ENCODE measurements at places on chromosomes 1 and 21. TPM values are rescaled to one million over a fixed set of nuclear protein-coding genes. Genes with fewer than 3 reads are reported as not detected.

DNA sequence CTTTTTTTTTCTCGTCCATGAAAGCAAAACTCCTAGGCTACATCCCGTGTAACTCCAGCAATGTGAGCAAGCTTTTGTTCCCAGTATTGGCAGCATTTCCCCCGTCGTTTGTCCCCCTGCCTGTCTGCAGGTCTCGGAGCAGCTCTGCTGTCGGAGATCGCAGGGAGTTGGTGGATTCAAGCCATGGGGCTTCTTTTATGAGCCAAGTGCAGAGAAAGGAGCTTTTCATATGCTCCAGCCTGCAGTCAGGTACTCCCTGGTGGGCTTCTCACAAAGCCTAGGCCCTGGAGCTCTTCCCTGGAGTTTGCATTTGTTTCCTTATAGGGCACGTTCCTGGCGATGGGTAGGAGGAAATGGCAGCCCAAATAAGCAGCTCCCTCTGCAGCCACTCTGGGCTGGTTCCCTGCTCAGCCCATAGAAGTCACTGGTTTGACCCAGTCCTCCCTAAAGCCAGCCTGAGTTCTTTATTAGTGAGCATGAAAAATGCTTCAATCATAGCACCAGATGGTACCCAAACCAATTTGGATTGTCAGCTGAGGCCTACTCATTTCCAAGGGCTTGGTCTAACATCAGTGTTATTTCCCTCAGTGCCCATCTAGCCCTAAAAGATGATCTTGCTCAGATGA lies 78.3 kb downstream of the NUF2 start:
- no peak for DNase-seq

GRCh38 chr1:201016943-201017827 lies 6.3 kb downstream of the KIF21B start:
- DNase-seq = no peak

The GNAT2 gene
- total RNA-seq = not detected

DNA sequence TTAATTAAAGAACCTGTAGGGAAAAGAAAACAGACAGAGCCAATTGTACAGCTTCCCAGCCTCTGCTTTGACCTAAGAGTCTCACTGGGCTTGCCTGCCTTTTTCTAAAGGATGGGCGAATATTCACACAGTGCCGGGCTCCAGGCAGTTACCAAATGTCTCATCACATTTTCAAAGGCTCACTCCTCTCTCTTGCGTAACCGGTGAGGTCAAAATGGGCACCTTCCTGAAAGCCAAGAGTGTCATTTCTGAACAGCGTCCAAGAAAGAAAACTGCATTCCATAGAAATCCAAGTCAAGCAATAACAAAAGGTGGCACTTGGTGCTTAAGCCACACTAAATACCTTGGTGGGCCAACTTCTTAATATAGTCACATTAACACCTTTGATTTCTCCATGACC lies 710 bp upstream of the PALMD start:
- no peak for DNase-seq

- DNase-seq = no peak
These were observed 568 bp downstream of the TRIM45 start for GRCh38 chr1:117120774-117121588.

- DNase-seq = no peak
These were observed 38.2 kb downstream of the TRAPPC10 start for GRCh38 chr21:44050276-44050675.

DNA sequence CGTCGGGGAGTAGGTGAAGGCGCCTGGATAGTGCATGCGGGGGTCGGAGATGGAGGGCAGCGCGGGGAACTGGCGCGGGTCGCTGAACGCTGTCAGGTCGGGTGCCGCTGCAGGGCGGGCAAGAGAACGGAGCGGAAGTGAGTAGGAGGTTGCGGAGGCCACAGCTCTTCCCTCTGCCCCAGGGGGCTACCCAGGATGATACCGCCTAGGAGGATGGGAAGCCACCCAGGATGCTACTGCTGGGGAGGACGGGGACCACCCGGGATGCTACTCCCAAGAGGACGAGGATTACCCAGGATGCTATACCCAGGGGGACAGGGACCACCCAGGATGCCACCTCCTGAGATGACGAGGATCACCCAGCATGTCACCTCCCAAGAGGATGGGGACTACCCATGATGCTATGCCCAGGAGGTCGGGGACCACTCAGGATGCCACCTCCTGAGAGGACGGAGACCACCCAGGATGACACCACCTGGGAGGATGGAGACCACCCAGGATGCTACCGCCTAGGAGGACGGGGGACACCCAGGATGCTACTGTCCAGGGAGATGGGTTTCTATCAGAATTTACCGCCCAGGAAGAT lies 123.8 kb downstream of the CLIC6 start:
- peak; percentile 64 for DNase-seq

GRCh38 chr1:118973032-118973431 lies 15.1 kb downstream of the TBX15 start:
- no peak for DNase-seq

The AHCTF1 gene
- total RNA-seq = 40.4 TPM

The ICOSLG gene
- 1.7 TPM for total RNA-seq

- no peak for DNase-seq
These were observed 805 bp downstream of the ATG4C start for GRCh38 chr1:62784509-62785365.

The LCE6A gene
- not detected for total RNA-seq

DNA sequence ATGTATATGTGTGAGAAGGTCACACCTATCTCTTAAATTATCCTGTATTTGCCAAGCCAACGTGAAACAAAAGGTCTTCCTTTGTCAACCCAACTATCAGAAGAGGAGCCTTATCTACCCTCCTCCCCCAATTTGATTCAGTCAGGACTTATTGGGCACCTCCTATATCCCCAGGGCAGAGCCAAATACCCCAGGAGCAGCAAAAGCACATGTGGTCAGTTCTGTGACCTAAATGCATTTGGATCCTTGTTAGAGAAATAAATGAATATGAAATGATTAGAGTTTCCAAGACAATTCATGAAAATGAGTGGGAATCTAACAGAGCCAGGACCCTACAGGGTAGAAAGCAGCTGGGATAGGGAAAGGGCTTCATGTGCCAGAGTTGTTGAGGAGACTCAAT lies 37.0 kb upstream of the KCND3 start:
- DNase-seq = no peak

GRCh38 chr1:154408174-154408777 lies 3.1 kb downstream of the IL6R start:
- no peak for DNase-seq

The MOB3C gene
- total RNA-seq = 27.0 TPM

DNA sequence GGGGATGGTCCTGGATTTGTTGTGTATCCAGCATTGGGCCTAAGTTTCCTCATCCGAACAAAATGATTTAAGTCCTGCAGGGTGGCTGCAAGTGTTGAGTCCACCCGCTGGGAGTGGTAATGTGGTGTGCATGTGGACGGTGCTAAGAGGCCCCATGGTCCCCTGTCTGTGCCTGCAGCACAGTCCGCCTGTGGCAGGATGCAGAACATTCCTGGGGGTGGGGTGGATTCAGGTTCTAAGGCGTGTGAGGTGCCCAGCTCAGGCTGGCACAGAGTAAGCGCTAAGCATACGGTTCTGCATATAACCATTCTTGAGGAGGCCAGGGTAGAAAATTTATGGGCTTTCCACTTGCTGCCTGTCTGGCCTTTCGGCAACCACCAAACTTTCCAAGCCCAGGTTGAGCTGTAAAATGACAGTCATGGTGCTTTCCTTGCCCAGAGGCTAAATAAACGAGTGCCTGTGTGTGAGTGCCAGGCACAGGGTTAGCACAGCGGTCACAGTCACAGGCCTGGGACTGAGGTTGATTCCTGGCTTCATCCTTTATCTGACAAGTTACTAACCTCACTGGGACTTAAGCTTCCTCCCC lies 30.7 kb downstream of the SLC2A1 start:
- no peak for DNase-seq

The RHD gene
- not detected for total RNA-seq

DNA sequence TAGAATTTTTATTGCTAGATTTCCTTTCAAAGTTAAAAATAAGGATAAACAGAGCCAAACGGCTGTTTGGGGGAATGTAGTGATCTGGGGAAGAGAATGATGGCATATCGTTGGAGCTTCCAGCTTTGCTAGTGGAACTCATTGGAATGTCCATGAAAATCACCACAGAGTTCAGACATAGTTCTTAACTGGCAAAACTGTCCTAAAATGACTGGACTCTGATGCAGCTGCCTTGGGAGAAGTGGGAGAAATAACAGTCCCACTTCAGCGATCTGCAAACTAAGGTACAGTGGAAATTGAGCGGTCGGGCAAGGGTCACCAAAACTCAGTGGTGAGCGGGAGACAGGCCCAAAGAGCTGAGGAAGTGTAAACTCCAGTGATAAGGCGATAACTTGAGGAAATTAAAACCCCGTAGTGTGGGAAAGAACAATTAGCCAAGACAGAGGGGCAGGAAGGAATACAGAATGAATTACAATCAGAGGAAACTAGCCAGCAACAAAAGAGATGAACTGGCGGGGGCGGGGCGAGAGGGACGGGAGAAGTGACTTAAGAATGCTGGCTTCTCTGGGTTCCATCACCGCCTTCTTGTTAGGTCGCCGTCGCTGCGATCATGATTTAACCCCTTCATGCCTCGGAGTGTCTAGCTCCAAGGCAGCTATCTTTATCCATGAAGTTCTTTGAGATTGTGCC lies 89.8 kb upstream of the ARHGAP29 start:
- DNase-seq = no peak

The COL9A2 gene
- total RNA-seq = 1.2 TPM

The CXADR gene
- total RNA-seq = 1.4 TPM

- DNase-seq = peak; percentile 78
These were observed 412 bp downstream of the GPR25 start for GRCh38 chr1:200873116-200873670.

DNA sequence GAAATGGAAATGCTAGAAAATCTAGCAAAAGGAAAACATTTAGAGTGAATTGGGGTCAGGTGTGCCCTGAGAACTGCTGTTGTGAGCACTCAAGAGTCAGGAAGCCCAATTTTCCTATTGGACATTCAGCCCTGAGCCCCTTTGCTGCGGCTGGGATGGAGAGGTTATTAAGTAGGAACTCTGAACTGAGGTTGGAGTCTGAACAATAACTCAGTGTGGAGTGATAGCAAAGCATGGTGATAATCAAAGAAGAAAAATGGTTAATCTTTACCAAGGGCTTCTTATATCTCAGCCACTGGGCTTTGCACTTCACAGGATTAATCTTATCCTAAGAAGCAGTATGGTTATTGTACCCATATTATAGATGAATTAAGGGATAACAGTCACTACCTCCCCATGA lies 52.0 kb downstream of the TMCO4 start:
- no peak for DNase-seq

DNA sequence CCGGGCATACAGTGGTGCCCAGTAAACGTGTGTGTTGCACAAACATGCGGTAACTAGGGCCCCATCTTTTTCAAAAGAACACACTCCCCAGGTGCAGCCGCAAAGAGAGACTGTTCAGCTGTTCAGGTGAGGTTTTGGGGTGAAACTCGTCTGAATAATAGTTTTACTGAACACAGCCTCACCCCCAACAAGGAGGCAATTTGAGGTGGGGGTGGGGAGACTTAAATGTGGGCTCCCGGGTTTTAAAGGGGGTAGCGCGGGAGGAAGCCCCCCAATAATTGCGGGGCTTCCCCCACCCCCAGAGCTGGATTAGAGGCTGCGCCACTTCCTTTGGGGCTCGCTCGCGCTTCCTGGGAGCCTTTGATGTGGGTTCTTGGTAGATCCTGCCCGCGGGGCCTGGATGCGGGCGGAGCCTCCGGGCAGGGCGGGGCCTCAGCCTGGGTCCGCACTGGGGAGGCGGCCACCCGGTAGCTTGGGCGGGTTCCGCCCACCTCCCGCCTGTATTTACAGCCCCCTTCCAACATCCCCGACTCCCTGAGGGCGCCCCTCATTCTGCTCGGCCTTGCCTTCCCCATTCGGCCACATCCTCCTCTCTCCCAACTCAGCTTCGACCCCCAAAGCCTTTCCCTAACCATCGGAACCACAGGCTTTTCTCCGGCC lies 6.4 kb upstream of the EPHA2 start:
- DNase-seq = no peak

- no peak for DNase-seq
These were observed 49.5 kb downstream of the CHML start for GRCh38 chr1:241590719-241591118.

- DNase-seq = no peak
These were observed 17.1 kb downstream of the THEM4 start for GRCh38 chr1:151892190-151892589.

DNA sequence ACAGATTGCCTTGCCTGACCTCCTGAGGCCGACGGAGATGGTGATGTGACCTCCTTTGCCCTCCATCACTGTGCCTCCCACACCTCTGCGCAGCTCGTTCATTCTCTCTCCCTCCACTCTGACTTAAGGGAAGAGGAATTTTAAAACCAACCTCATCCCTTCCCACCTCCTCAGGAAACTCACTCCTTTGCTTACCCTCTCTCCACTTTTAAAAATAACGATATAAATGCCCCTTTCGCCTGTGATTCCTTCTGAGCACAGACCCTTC lies 21.2 kb downstream of the LRRN2 start:
- DNase-seq = no peak

GRCh38 chr1:175182201-175182746 lies 10.3 kb downstream of the KIAA0040 start:
- no peak for DNase-seq

The KIFAP3 gene
- total RNA-seq = 23.9 TPM

- DNase-seq = no peak
These were observed 10.4 kb upstream of the PPT1 start for GRCh38 chr1:40107290-40107959.

DNA sequence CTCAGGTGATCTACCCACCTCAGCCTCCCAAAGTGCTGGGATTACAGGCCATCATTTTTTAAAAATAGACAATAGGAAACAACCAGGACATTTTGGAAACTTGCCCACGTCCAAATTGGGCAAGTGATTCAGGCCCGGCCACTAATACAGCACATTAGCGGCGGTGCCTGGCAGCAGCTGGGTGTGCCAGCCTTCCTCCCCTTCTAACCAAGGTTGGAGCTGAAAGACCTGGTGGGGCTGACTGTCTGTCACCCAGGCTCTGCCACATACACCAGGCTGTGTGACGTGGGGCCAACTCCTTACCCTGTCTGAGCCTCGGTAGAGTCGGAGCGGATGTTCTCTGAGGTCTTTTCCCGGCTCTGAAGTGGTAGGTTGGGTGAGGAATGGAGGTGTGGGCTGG lies 29.6 kb upstream of the TMEM51 start:
- DNase-seq = no peak

DNA sequence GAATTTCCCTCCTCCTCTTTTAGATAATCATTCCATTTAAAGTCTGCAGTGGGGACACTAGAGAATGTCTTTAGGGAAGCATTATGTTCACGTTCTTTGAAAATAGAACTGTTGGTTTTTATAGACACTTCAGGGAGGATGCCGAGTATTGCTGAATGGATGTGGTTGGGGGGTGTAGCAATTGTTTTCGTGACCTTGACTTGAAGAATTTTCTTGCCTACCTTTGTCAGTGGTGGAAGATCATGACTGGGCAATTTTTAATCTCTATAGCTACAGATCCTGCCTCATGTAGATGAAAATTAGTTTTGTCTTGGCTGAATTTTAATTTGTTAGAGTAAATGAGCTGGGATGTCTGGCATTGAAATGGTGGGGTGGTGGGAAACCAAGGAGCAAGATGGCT lies 3.8 kb downstream of the SMG7 start:
- DNase-seq = no peak

DNA sequence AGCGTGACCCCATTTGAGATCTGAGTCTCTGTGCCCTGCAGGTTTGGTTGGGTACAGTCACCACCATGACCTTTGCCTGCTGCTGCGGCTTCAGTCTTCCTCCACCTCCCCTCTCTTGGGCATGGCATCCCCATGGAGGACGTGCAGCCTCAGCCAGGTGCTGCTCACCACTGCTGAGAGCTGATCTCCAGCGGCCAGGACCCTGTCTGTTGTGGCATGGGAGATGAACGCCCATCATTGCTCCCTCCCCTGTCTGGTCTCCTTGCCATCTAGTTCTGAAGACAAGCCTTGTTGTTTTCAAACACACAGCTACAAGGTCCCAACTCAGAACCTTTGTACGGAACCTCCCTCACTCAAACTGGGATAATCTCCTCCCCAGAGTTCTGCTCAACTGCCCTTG lies 19.2 kb upstream of the PKP1 start:
- DNase-seq = peak; percentile 53
